A549 treated with CORT108297 at 1 μM for 4 hours (cell line): ENCODE measurements at places on chromosomes 16 and 17. TPM values are rescaled to one million over a fixed set of nuclear protein-coding genes. Genes with fewer than 3 reads are reported as not detected.

SLC35B1 gene
- 84.9 to 102 TPM (median 89.2 TPM) in 5 replicates for total RNA-seq

FAHD1 gene
- total RNA-seq = 47.7 to 53.9 TPM (median 52.3 TPM) in 5 replicates

PITPNC1 gene
- 13.3 to 18.2 TPM (median 16.4 TPM) in 5 replicates for total RNA-seq

OR2C1 gene
- total RNA-seq = not detected in 5 replicates

CCL16 gene
- not detected in 5 replicates for total RNA-seq

MAP2K4 gene
- 27.8 to 37.3 TPM (median 30.6 TPM) in 5 replicates for total RNA-seq

PRAC1 gene
- total RNA-seq = not detected in 5 replicates

RAB26 gene
- 2.4 to 4.6 TPM (median 3.5 TPM) in 5 replicates for total RNA-seq

KCNJ2 gene
- total RNA-seq = 0.06 to 0.09 TPM (median 0.07 TPM) in 5 replicates

RHBDL1 gene
- total RNA-seq = 0.35 to 2.0 TPM (median 1.6 TPM) in 5 replicates

KRTAP9-2 gene
- total RNA-seq = not detected in 5 replicates

ADCY9 gene
- total RNA-seq = 6.4 to 9.2 TPM (median 7.4 TPM) in 5 replicates

GPR139 gene
- not detected in 5 replicates for total RNA-seq

ATP2A3 gene
- total RNA-seq = 3.9 to 5.6 TPM (median 4.6 TPM) in 5 replicates

KCNJ12 gene
- total RNA-seq = 0.68 to 1.2 TPM (median 1.0 TPM) in 5 replicates

C17orf78 gene
- not detected in 5 replicates for total RNA-seq

TMEM132E gene
- 0.02 TPM in 2 of 5 replicates, not detected in the others for total RNA-seq

TEKT1 gene
- total RNA-seq = 0.07 to 0.24 TPM (median 0.18 TPM) in 3 of 5 replicates, not detected in the others

HCRT gene
- total RNA-seq = 0.23 to 0.29 TPM (median 0.24 TPM) in 4 of 5 replicates, not detected in the other

SLX1A gene
- total RNA-seq = 11.1 to 23.3 TPM (median 17.7 TPM) in 5 replicates

TMC6 gene
- 7.4 to 13.1 TPM (median 12.0 TPM) in 5 replicates for total RNA-seq

KLHL10 gene
- 0.06 to 0.09 TPM (median 0.07 TPM) in 3 of 5 replicates, not detected in the others for total RNA-seq

SLFN12 gene
- total RNA-seq = 0.06 to 0.18 TPM (median 0.09 TPM) in 3 of 5 replicates, not detected in the others

TMC7 gene
- total RNA-seq = 7.2 to 10.8 TPM (median 9.9 TPM) in 5 replicates

TMEM98 gene
- total RNA-seq = 43.5 to 50.7 TPM (median 48.0 TPM) in 5 replicates

KRT27 gene
- total RNA-seq = not detected in 5 replicates

C16orf89 gene
- total RNA-seq = 0.22 TPM in 1 of 5 replicates, not detected in the others
